Calu3 (cell line): ENCODE measurements at places on chromosomes 4 and X. TPM values are rescaled to one million over a fixed set of nuclear protein-coding genes. Genes with fewer than 3 reads are reported as not detected.

DNA sequence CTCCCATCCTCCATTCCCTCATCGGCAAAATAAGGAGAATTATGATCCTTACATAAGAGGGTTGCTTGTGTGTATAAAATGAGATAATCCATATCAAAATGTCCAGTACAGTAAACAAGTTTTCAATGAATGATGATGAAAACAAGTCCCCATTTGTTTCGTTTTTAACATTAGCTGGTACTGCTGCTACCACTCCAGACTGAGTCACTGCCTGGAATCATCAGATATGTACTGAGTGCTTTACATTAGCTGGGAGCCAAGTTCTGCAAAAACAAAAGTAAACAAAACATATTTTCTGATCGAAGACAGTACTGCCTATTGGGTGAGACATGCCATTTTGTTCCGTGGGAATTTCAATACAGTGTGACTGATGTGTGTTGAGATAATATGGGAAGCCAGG lies 123.2 kb upstream of the IGFBP7 start:
- H3K36me3 ChIP-seq = no peaks in the 10 kb centered on the region
- no peaks in the 10 kb centered on the region for H3K27me3 ChIP-seq
- H3K27ac ChIP-seq = no peak overlapping the region
- DNase-seq = no peak

GRCh38 chr4:94934201-94934600 lies 176.4 kb downstream of the BMPR1B start:
- no peaks in the 10 kb centered on the region for H3K27me3 ChIP-seq
- no peaks in the 10 kb centered on the region for H3K36me3 ChIP-seq
- H3K27ac ChIP-seq = no peak overlapping the region
- H3K4me3 ChIP-seq = no peak overlapping the region
- no peak for DNase-seq
- H3K4me1 ChIP-seq = peaks cover 40% of the 10 kb centered on the region

DNA sequence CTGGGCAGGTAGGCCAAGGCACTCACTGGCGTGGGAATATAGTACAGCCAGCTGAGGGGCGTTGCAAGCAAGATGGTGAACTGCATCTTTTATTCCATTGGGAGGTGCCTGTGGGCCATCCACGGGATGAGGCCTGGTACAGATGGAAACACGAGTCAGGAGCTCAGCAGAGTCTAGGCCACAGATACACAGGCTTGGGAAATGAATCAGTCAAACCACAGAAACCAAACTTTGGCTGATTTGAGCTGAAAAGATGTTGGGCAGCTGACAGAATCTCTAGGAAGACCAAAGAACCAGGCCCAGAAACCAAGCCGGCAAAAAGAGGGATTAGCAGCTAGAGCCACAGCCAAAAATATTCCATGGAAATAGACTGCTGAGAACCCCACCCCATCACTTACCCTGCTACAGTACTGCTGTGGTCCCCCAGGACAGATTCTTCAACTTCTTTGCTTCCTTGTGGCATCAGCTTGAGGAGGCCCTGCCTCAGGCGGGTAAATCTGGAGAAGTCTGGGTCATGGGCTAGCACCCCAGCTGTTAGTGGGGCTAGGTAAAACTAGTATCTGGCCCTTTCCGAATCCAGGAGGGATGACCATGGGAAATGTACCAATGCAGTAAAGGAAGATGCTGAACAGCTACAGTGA lies 75.4 kb downstream of the TMEM131L start:
- no peaks in the 10 kb centered on the region for H3K27me3 ChIP-seq
- no peak overlapping the region for H3K4me3 ChIP-seq
- H3K36me3 ChIP-seq = no peaks in the 10 kb centered on the region
- H3K4me1 ChIP-seq = no peaks in the 10 kb centered on the region
- no peak overlapping the region for H3K27ac ChIP-seq

DNA sequence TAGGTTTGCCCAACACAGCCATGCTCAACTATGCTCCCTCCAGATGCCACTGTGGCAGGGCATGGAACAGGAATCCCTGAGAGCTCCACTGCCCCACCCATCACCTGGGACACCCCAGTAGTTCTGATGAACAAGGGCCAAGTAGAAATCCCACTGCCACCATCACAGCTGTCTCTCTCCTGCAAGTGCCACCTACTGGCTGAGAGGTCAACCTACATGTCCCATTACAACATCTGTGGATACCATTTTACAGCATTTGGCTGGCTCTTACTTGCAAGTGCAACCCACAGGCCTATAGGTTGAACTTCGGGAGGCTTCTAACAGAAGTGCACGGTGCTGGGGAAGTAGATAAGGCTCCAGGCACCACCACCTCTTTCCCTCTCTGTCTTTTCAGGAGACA lies 142.5 kb downstream of the CXXC4 start:
- H3K27me3 ChIP-seq = no peaks in the 10 kb centered on the region
- no peaks in the 10 kb centered on the region for H3K4me1 ChIP-seq
- no peaks in the 10 kb centered on the region for H3K36me3 ChIP-seq
- DNase-seq = no peak
- no peak overlapping the region for H3K4me3 ChIP-seq

DNA sequence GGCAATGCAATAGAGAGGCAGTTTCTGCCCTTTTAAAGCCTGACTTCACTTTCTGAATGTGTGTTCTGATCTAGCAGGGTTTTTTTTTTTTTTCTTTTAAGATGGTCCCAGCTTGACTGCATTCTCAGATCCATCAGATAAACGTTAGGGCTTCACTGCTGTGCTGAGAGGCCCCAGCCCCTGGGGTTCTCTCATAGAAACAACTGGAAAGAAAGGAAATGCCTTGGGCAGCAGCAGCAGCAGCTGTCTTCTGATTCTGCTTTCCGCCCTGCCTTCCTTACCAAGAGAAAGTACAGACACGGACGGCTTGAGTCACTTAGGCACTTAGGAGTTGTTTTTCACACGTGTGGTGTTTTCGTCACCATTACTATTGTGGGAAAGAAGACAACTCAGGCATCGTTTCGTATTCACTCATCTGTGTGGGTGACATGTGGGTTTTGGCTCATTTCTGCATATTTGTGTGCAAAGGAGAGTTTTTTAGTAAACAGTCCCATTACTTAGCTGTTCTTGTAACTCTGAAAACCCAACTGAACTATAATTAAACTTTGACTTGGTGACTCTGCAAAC lies 172.0 kb downstream of the PTTG2 start:
- peaks cover 38% of the 10 kb centered on the region for H3K4me1 ChIP-seq
- H3K36me3 ChIP-seq = peaks cover 3% of the 10 kb centered on the region
- H3K27ac ChIP-seq = peak overlapping the region; percentile 54
- H3K4me3 ChIP-seq = no peak overlapping the region

DNA sequence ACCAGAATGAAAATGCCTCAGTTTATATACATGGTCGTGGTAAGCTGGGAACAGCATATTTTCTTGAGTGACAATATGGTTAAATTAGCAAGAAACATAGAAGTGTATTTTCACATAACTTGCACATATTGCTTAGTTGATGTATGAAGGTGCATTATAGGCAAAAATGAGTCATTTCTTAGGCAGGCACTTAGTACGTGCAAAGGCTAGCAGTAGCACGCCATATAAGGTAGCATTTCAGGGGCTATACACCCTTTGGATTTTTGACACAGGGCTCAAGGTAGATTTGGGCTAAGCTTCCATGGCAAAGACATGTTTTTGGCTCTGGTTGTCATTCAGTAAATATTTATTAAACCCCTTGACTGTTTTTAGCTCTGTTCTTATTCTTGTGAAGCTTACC lies 33.1 kb downstream of the PCDH7 start:
- no peak overlapping the region for H3K27ac ChIP-seq
- H3K36me3 ChIP-seq = no peaks in the 10 kb centered on the region
- H3K27me3 ChIP-seq = no peaks in the 10 kb centered on the region
- DNase-seq = no peak
- no peak overlapping the region for H3K4me3 ChIP-seq

DNA sequence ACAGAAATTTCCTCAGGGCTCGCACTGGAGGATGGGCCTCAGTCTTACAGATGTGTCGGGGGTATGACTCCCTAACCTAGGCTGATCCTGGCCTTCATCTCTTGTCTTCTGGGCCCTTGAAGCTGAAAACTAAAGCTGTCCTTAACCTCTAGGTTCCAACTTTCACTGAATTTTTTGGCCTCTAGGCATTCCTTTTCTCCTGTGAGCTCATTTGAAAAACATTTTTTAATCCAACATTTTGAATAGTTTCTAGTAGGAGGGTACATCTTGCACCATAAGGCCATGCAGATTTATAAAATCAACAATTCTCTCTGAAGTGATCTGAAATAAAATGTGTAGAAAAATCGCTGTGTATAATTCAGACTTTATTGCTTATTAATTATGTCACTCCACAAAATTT lies 19.7 kb downstream of the RWDD4 start:
- H3K36me3 ChIP-seq = peaks cover 11% of the 10 kb centered on the region
- peaks cover 17% of the 10 kb centered on the region for H3K4me1 ChIP-seq
- DNase-seq = no peak
- H3K27ac ChIP-seq = no peak overlapping the region

- DNase-seq = peak; percentile 72
- H3K36me3 ChIP-seq = peaks cover 33% of the 10 kb centered on the region
- H3K4me3 ChIP-seq = peak overlapping the region; percentile 74
- no peaks in the 10 kb centered on the region for H3K27me3 ChIP-seq
- H3K4me1 ChIP-seq = peaks cover 7% of the 10 kb centered on the region
Observed at GRCh38 chr4:2009651-2010233, 968 bp upstream of the NELFA start.

- H3K27ac ChIP-seq = no peak overlapping the region
- DNase-seq = no peak
- no peak overlapping the region for H3K4me3 ChIP-seq
- no peaks in the 10 kb centered on the region for H3K27me3 ChIP-seq
- H3K4me1 ChIP-seq = peaks cover 6% of the 10 kb centered on the region
- H3K36me3 ChIP-seq = no peaks in the 10 kb centered on the region
Observed at GRCh38 chr4:183995570-183995969, 90.5 kb downstream of the STOX2 start.

- H3K36me3 ChIP-seq = no peaks in the 10 kb centered on the region
- H3K4me1 ChIP-seq = no peaks in the 10 kb centered on the region
- H3K4me3 ChIP-seq = no peak overlapping the region
- H3K27ac ChIP-seq = no peak overlapping the region
Observed at GRCh38 chr4:30181918-30182317, 538.3 kb upstream of the PCDH7 start.

GRCh38 chr4:52051615-52052474 lies 741 bp downstream of the SPATA18 start:
- peak overlapping the region; percentile 63 for H3K4me3 ChIP-seq
- peak; percentile 40 for DNase-seq
- H3K36me3 ChIP-seq = peaks cover 4% of the 10 kb centered on the region
- no peak overlapping the region for H3K27ac ChIP-seq
- H3K4me1 ChIP-seq = no peaks in the 10 kb centered on the region

GRCh38 chrX:70552130-70552704 lies 107.6 kb downstream of the DLG3 start:
- H3K4me3 ChIP-seq = no peak overlapping the region
- DNase-seq = no peak
- H3K27ac ChIP-seq = no peak overlapping the region
- peaks cover 16% of the 10 kb centered on the region for H3K4me1 ChIP-seq
- no peaks in the 10 kb centered on the region for H3K36me3 ChIP-seq

DNA sequence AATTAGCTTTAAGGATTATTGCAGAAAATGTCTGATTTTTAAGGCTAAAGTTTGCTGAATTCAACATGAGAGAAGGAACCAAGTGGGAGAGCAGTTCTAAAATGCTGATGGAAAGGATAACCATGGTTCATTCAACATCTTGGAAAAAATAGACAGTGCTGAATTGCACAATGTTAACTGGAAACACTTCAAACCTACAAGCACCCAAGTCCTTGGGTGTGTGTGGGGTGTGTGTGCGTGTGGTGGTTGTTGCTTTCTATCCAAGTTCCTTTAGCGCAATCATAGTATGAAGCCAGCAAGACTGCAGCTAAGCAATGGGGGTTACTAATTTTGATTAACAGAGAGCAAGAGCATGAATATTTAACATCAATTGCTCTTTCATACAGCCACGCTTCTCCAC lies 29.3 kb upstream of the SCOC start:
- no peaks in the 10 kb centered on the region for H3K27me3 ChIP-seq
- peaks cover 24% of the 10 kb centered on the region for H3K36me3 ChIP-seq
- no peak for DNase-seq
- peak overlapping the region; percentile 81 for H3K4me3 ChIP-seq

- no peak overlapping the region for H3K4me3 ChIP-seq
- peaks cover 11% of the 10 kb centered on the region for H3K36me3 ChIP-seq
- DNase-seq = peak; percentile 5
Observed at GRCh38 chrX:16671005-16671404, 21.0 kb downstream of the S100G start.

DNA sequence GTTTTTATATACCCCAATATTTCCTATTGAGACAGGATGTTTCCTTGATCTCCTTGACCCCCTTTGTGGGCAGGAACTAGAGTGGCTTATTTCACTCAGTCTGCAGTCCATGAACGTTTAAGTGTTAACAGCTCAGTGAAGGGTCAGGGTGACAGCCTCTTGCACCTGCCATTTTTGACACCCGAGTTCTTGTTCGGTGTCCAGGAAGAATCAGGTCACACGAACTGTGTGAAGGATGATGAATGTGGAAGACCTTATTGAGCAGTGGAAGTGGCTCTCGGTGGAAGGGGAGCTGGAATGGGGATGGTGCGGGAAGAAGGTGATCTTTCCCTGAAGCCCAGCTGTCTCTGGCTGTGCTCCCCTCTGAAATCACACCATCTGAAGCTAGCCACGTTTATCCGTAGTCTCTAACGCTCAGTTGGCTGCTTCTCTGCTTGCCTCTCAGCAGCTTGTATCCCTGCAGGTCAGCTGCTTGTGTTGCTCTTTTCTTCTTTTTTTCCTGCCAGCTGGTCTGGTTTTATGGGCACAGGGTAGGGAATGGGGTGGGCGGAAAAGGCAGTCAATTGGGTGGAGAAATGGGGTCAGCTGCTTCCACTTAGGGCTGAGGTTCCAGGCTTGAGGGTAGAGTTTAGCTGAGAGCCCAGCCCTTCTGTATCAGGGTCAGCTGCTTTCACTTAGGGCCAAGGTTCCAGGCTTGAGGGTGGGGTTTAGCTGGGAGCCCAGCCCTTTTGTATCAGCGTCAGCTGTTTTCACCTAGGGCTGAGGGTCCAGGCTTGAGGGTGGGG lies 29.0 kb upstream of the CCNG2 start:
- no peaks in the 10 kb centered on the region for H3K36me3 ChIP-seq
- H3K4me3 ChIP-seq = no peak overlapping the region
- no peaks in the 10 kb centered on the region for H3K4me1 ChIP-seq
- no peak overlapping the region for H3K27ac ChIP-seq

XK gene
- total RNA-seq = 11.3 and 14.7 TPM in 2 replicates

AIFM1 gene
- 50.3 and 52.7 TPM in 2 replicates for total RNA-seq

ADH1A gene
- not detected in 2 replicates for total RNA-seq

PAQR3 gene
- total RNA-seq = 11.4 and 14.1 TPM in 2 replicates

NWD2 gene
- 1.4 TPM in 2 replicates for total RNA-seq

TRMT2B gene
- 16.7 and 18.5 TPM in 2 replicates for total RNA-seq
